ENCODE measurements at places on chromosomes 6 and 20. TPM values are rescaled to one million over a fixed set of nuclear protein-coding genes. Genes with fewer than 3 reads are reported as not detected.

BNIP5 gene
- not detected for polyA plus RNA-seq

- no peak for DNase-seq
Measured at GRCh38 chr6:143125864-143126573, 65.3 kb downstream of the AIG1 start.

- no peak for DNase-seq
Measured at GRCh38 chr20:9206486-9206885, 137.6 kb downstream of the PLCB4 start.

GRCh38 chr6:25181923-25182322 lies 97.3 kb upstream of the CARMIL1 start:
- no peak for DNase-seq

KIF6 gene
- 0.31 TPM for polyA plus RNA-seq

BCAS1 gene
- 0.02 TPM for polyA plus RNA-seq

All from liver (tissue), 10 donors.